ENCODE measurements at places on chromosomes 12 and 14. TPM values are rescaled to one million over a fixed set of nuclear protein-coding genes. Genes with fewer than 3 reads are reported as not detected.

GRCh38 chr12:115870021-115870420 lies 407.5 kb downstream of the MED13L start:
- no peak for DNase-seq
- no peak overlapping the region for H3K4me3 ChIP-seq
- no peaks in the 10 kb centered on the region for H3K4me1 ChIP-seq
- H3K27me3 ChIP-seq: peaks cover 45% of the 10 kb centered on the region

GRCh38 chr14:33068626-33069025 lies 129.9 kb downstream of the NPAS3 start:
- no peaks in the 10 kb centered on the region for H3K36me3 ChIP-seq
- H3K4me3 ChIP-seq: no peak overlapping the region
- H3K27ac ChIP-seq: no peak overlapping the region
- no peak for DNase-seq

The ISCA2 gene
- 29.7 TPM for total RNA-seq

GRCh38 chr12:27766587-27766986 lies 13.4 kb upstream of the KLHL42 start:
- no peak for DNase-seq
- peaks cover 12% of the 10 kb centered on the region for H3K4me1 ChIP-seq
- no peak overlapping the region for H3K27ac ChIP-seq
- no peak overlapping the region for H3K4me3 ChIP-seq
- H3K36me3 ChIP-seq: peaks cover 3% of the 10 kb centered on the region

- H3K4me3 ChIP-seq: no peak overlapping the region
- peaks cover 54% of the 10 kb centered on the region for H3K36me3 ChIP-seq
These were observed 9.1 kb downstream of the MTRFR start for GRCh38 chr12:123242116-123242904.

DNA sequence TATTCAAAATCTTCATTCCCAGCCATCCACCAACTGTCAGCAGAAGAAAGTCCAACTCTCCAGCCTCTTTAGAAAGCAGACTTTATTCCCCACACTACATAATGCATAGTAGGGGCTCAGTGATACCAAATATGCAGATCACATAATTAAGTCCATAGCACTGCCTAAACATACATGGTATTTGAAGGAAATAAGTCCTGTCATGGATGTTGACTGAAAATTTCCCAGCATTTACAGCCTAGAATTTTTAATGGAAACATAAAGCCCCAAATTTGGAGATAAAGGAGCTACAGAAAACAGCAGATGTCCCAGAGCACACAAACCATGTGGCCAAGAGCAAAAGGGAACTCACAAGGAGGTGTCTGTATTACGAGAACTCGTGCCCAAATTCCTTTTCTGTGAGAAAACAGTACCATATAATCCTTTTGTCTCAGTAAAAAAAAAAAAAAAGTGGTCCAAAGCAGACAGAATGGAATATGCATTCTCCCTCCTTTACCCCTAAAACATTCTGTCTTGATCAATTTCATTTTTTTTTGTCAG lies 920.5 kb downstream of the NRXN3 start:
- H3K4me1 ChIP-seq: no peaks in the 10 kb centered on the region
- DNase-seq: no peak
- no peak overlapping the region for H3K4me3 ChIP-seq
- no peaks in the 10 kb centered on the region for H3K27me3 ChIP-seq
- no peak overlapping the region for H3K27ac ChIP-seq

The STAB2 gene
- not detected for total RNA-seq

DNA sequence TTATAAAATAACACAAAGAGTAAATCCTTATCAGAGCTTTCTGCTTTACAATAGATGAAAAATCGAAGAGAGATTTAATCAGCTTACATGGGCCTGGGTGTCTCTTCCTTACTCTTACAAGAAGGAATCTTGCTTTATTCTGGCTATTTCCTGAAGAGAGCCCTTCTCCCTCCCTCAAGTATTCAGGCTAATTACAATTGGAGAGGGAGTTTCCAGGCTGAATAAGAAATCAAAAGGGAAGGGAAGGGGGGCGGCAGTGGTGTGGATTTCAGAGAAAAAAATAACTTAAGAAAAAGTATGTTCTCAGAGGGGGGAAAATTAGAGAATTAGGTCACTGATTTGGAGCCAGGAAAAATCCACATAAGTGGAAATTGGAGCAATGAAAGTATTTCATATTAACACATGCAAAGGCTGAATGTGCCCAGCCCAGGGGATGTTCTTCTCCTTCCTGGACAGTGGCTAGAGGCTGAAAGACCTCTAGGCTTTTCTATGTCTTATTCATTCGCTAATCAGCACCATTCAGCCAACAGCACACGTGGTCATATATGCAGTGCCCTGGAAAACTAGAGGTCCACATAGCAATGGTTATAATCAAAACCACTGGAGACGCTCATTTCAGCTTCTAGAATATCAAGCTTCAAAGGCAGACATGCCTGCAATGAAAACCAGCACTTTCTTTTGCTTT lies 158.9 kb upstream of the BTG1 start:
- no peak for DNase-seq
- no peaks in the 10 kb centered on the region for H3K27me3 ChIP-seq

The DNAI7 gene
- total RNA-seq: not detected

DNA sequence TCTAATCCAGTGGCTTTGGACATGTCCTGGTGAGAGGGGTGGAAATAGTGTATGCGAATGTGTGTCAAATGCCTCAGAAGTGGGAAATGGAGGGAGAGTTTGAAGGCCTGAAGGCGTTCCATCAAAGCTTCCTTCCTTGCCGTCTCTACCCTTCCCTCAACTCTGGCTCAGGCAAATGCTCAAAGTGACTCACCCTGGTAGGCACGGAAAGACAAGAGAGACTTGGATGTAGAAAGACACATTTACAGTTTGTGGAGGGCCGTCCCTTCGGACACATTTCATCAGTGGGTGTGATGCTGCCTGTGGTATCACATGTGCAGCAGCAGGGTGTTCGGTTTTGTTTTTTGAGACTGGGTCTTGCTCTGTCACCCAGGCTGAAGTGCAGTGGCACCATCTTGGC lies 36.7 kb downstream of the CHST11 start:
- no peak overlapping the region for H3K4me3 ChIP-seq
- no peaks in the 10 kb centered on the region for H3K27me3 ChIP-seq
- peaks cover 63% of the 10 kb centered on the region for H3K4me1 ChIP-seq
- peaks cover 21% of the 10 kb centered on the region for H3K36me3 ChIP-seq
- no peak for DNase-seq
- H3K27ac ChIP-seq: peak overlapping the region; percentile 36

The POTEG gene
- not detected for total RNA-seq

- peak; percentile 61 for DNase-seq
- H3K36me3 ChIP-seq: peaks cover 4% of the 10 kb centered on the region
- peaks cover 24% of the 10 kb centered on the region for H3K4me1 ChIP-seq
- H3K27me3 ChIP-seq: no peaks in the 10 kb centered on the region
- peak overlapping the region; percentile 16 for H3K4me3 ChIP-seq
- H3K27ac ChIP-seq: peak overlapping the region; percentile 82
These were observed 236.4 kb downstream of the PCNX1 start for GRCh38 chr14:71143381-71144290.

The KCNK10 gene
- total RNA-seq: not detected

GRCh38 chr14:32984241-32984930 lies 45.7 kb downstream of the NPAS3 start:
- H3K4me3 ChIP-seq: no peak overlapping the region
- H3K4me1 ChIP-seq: no peaks in the 10 kb centered on the region
- no peak for DNase-seq
- H3K27ac ChIP-seq: no peak overlapping the region
- H3K27me3 ChIP-seq: no peaks in the 10 kb centered on the region

- H3K27me3 ChIP-seq: no peaks in the 10 kb centered on the region
- no peaks in the 10 kb centered on the region for H3K36me3 ChIP-seq
- DNase-seq: no peak
- H3K4me3 ChIP-seq: no peak overlapping the region
- H3K4me1 ChIP-seq: no peaks in the 10 kb centered on the region
These were observed 494.3 kb upstream of the ATXN7L3B start for GRCh38 chr12:74043343-74043742.

GRCh38 chr12:130463818-130464670 lies 126.4 kb downstream of the PIWIL1 start:
- H3K4me1 ChIP-seq: no peaks in the 10 kb centered on the region
- DNase-seq: no peak
- no peaks in the 10 kb centered on the region for H3K27me3 ChIP-seq
- H3K27ac ChIP-seq: no peak overlapping the region
- no peak overlapping the region for H3K4me3 ChIP-seq

The FGF6 gene
- total RNA-seq: not detected

The NANOG gene
- not detected for total RNA-seq

DNA sequence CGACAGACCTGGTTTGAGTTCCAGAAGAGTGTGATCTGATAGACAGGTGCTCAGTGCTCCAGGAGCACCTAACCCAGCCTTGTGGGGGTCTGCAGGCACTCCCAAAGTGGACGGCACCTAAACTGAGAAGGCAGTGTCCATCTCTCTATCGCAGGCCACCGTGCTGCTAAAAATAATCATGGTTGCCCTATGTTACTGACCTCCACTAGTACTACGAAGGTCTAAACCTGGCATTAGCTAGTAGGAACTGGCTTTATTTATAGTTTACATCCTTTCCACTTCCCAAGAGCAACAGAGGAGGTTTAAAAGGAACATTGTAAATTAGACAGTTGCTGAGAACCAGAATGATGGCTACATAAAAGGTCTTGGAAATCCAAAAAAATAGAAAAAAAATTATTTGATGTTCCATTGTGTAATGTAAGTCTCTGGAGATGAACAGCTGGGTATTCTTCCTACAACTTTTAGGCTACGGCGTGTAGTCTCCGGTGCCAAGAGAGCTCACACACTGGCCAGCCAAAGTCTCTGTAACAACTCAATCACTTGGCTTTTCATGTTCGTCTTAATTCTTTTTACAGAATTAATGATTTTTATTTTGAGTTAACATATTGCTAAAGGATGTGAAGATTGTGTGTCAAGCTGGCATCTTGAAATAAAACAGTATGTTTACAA lies 27.3 kb downstream of the PPFIBP1 start:
- H3K27me3 ChIP-seq: peaks cover 14% of the 10 kb centered on the region
- no peak overlapping the region for H3K27ac ChIP-seq
- H3K36me3 ChIP-seq: no peaks in the 10 kb centered on the region
- H3K4me1 ChIP-seq: peaks cover 31% of the 10 kb centered on the region
- DNase-seq: no peak
- no peak overlapping the region for H3K4me3 ChIP-seq

The ATL1 gene
- 0.60 TPM for total RNA-seq

The UNC79 gene
- 0.04 TPM for total RNA-seq

- no peaks in the 10 kb centered on the region for H3K36me3 ChIP-seq
- no peak overlapping the region for H3K4me3 ChIP-seq
- no peak for DNase-seq
- no peaks in the 10 kb centered on the region for H3K4me1 ChIP-seq
- no peak overlapping the region for H3K27ac ChIP-seq
These were observed 21.3 kb downstream of the POU6F1 start for GRCh38 chr12:51196547-51196946.

GRCh38 chr12:96225044-96225855 lies 31.1 kb downstream of the ELK3 start:
- H3K27ac ChIP-seq: no peak overlapping the region
- no peak for DNase-seq
- H3K4me1 ChIP-seq: peaks cover 8% of the 10 kb centered on the region
- H3K4me3 ChIP-seq: no peak overlapping the region
- peaks cover 23% of the 10 kb centered on the region for H3K36me3 ChIP-seq

- H3K4me1 ChIP-seq: peaks cover 58% of the 10 kb centered on the region
- peaks cover 30% of the 10 kb centered on the region for H3K36me3 ChIP-seq
- H3K27me3 ChIP-seq: peaks cover 30% of the 10 kb centered on the region
- H3K4me3 ChIP-seq: peak overlapping the region; percentile 89
- DNase-seq: peak; percentile 44
- H3K27ac ChIP-seq: peak overlapping the region; percentile 91
These were observed 636 bp downstream of the DUSP6 start for GRCh38 chr12:89351489-89352241.

GRCh38 chr12:66275040-66275439 lies 27.3 kb upstream of the HELB start:
- no peak for DNase-seq
- no peak overlapping the region for H3K27ac ChIP-seq
- no peaks in the 10 kb centered on the region for H3K27me3 ChIP-seq
- H3K4me1 ChIP-seq: peaks cover 12% of the 10 kb centered on the region

DNA sequence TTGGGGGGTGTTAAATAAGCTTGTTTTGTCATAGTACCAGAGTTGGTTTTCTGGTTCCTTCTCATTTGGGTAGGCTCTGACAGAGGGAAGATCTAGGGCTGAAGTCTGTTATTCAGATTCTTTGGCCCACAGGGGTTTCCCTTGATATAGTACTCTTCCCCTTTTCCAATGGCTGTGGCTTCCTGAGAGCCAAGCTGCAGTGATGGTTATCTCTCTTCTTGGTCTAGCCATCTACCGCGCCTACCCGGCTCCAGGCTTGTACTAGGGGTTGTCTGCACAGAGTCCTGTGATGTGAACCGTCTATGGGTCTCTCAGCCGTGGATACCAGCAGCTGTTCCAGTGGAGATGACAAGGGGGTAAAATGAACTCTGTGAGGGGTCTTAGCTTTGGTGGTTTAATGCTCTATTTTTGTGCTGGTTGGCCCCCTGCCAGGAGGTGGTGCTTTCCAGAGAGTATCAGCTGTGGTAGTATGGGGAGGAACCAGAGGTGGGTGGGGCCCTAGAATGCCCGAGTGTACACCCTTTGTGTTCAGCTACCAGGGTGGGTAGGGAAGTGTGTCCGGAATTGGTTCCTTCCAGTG lies 209.7 kb downstream of the GPHN start:
- no peak for DNase-seq
- peaks cover 44% of the 10 kb centered on the region for H3K36me3 ChIP-seq
- no peak overlapping the region for H3K27ac ChIP-seq
- peaks cover 32% of the 10 kb centered on the region for H3K4me1 ChIP-seq

- peak overlapping the region; percentile 91 for H3K4me3 ChIP-seq
- H3K27me3 ChIP-seq: no peaks in the 10 kb centered on the region
- peak; percentile 38 for DNase-seq
These were observed 1.2 kb downstream of the USP30 start for GRCh38 chr12:109053382-109054123.

The C12orf75 gene
- 56.0 TPM for total RNA-seq

DNA sequence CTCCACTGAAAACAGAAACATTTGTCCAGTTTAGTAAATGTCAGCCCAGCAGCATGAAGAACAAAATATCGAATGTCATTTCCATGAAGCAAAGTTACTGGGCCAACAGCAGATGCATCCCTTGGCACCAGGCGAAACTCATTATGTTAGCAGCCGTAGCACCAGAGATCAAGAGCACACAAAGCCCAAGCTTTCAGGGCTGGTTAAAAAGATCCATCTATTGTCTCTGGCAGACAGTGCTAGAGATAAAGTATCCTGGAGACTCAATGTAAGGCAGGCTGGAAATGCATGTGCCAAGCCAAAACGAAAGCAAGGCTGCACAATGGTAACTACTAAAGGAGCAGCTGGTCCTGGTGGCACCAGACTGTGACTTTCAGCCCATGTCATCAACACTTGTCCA lies 120.3 kb upstream of the PLEKHG7 start:
- no peaks in the 10 kb centered on the region for H3K27me3 ChIP-seq
- H3K27ac ChIP-seq: no peak overlapping the region
- H3K4me3 ChIP-seq: no peak overlapping the region
- H3K36me3 ChIP-seq: peaks cover 2% of the 10 kb centered on the region
- no peaks in the 10 kb centered on the region for H3K4me1 ChIP-seq

DNA sequence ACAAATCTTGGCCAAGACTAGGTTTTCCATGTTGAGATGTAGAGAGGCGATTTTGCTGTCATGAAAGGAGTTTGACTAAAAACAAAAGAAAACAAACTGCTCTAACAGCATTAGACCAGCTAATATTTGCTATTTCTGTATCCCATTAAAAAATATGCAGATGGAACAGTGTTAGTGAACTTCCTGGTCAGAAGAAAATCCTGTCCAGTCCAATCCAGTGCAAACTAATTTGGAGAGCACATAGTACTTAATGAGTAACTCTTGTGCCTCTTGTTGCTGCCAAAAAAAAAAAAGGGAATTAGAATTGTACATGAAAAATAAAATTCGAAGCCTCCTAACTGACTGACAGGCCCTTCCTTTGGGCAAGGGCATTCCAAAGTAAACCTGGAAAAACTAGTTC lies 298.8 kb downstream of the ETNK1 start:
- H3K36me3 ChIP-seq: no peaks in the 10 kb centered on the region
- no peaks in the 10 kb centered on the region for H3K27me3 ChIP-seq
- no peaks in the 10 kb centered on the region for H3K4me1 ChIP-seq
- DNase-seq: no peak
- H3K27ac ChIP-seq: no peak overlapping the region

All from activated naive CD8-positive, alpha-beta T cell treated with anti-CD3 and anti-CD28 coated beads for 36 hours (primary cell).